Skin of body (tissue), 3 donors: ENCODE measurements at places on chromosomes 2 and 18. TPM values are rescaled to one million over a fixed set of nuclear protein-coding genes. Genes with fewer than 3 reads are reported as not detected.

POTEJ gene
- 0.10 TPM for total RNA-seq

DTNA gene
- total RNA-seq = 14.1 TPM

BCL2 gene
- total RNA-seq = 32.2 TPM

UXS1 gene
- 26.6 TPM for total RNA-seq

PID1 gene
- 17.5 TPM for total RNA-seq

GPR39 gene
- total RNA-seq = 0.20 TPM

GRP gene
- 2.4 TPM for total RNA-seq

AKAIN1 gene
- not detected for total RNA-seq

MATN3 gene
- total RNA-seq = 0.30 TPM

HRH4 gene
- 0.30 TPM for total RNA-seq

COL4A3 gene
- 0.20 TPM for total RNA-seq

CCDC148 gene
- 1.2 TPM for total RNA-seq

CHRND gene
- 2.4 TPM for total RNA-seq

TUBA3E gene
- not detected for total RNA-seq

CFAP65 gene
- not detected for total RNA-seq

CPS1 gene
- 4.7 TPM for total RNA-seq

ASXL3 gene
- total RNA-seq = 6.1 TPM

EPHA4 gene
- total RNA-seq = 51.2 TPM

POTEI gene
- 0.10 TPM for total RNA-seq

SPDYA gene
- 3.3 TPM for total RNA-seq

RND3 gene
- total RNA-seq = 92.8 TPM

HOXD9 gene
- 4.7 TPM for total RNA-seq

POU3F3 gene
- total RNA-seq = 0.59 TPM

C2orf66 gene
- total RNA-seq = 0.69 TPM

PRSS56 gene
- not detected for total RNA-seq
